ENCODE measurements at places on chromosomes 5 and 9.
A peak's percentile ranks its signal among the peaks of the same experiment; 100 is the strongest.

- no peak for DNase-seq
Measured at GRCh38 chr9:115063058-115063845, 54.7 kb downstream of the TNC start.

- DNase-seq = no peak
Measured at GRCh38 chr5:143302341-143303045, 101.0 kb downstream of the NR3C1 start.

DNA sequence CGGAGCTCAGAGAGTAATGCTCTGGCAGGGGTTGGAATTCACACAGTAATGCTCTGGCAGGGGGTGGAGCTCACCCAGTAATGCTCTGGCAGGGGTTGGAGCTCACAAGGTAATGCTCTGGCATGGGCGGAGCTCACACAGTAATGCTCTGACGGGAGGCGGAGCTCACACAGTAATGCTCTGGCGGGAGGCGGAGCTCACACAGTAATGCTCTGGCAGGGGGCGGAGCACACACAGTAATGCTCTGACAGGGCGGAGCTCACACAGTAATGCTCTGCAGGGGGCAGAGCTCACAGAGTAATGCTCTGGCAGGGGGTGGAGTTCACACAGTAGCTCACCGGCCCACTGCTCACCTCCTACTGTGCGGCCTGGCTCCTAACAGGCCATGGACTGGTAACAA is 47.2 kb upstream of the LPCAT1 start:
- DNase-seq = no peak

DNA sequence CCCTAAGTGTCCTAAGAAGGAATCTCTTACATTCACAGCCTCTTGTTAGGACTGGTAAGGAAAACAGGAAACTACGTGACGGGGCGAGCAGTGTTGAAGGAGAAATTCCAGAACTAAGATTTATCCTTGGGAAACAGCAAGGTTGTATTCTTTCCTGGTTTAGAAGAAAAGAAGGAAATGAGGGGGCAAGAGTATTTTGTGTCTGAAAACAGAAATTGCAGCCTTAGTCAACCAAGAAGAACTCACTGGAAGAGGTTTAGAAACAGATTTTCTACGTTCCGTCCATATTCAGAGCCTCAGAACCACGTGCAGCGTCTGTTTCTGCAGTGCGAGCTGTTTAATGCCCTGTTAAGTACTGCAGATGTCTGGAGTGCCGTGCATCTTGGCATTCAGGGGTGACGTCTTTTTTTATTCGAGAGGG is 75.2 kb downstream of the GOLPH3 start:
- DNase-seq = no peak

DNA sequence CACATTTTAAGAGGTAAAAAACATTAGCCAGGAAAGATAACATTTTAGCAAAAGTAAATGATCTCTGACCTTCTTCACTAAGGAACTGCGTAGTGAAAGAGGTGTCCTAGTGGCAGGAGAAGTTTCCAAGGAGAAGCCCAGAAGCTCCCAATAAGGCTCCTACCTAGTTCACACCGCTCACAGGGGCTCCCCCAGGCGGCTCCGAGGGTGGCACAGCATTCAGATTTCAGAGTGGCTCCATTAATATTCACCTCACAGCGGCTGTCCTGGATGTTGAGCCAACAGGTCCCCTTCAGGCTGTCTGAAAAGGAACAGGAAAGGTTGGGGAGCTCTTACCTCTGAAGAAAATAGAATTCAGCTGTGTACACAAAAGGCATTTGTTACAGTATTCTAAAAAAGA is 187.3 kb downstream of the FBN2 start:
- no peak for DNase-seq

DNA sequence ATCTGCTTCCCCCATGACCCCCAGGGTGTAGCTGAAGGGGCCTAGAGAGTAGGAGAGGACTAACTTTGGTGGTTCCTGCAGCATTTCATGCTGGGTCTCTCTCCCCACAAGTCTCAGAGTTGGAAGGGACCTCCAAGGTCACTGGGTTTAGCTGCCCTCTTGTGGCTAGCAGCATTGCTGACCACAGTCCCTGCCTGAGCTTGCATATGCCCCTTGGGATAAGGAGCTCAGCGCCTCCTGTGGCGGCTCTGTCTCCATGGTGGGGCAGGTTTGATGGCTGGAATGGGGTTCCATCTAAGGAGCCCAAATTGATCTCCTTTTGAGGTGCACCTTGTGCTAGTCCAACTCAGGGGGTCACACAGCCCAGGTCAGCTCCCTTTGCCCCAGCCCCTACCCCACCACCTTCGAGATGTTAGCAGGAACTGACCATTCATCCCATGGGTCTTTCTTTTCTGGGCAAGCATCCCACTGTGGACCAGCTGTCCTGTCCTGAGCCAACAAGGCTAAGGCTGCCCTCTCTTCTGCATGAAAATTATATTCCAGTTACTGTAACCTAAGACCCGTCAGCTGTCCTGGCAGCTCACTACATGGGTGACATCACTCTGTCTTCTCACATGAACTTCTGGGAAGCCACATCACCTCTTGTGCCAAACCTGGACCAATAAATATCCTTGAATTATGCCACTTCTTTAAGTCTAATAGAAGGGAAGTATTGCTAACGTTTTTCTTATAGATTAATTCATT is 196.2 kb downstream of the HSPA4 start:
- DNase-seq = no peak

DNA sequence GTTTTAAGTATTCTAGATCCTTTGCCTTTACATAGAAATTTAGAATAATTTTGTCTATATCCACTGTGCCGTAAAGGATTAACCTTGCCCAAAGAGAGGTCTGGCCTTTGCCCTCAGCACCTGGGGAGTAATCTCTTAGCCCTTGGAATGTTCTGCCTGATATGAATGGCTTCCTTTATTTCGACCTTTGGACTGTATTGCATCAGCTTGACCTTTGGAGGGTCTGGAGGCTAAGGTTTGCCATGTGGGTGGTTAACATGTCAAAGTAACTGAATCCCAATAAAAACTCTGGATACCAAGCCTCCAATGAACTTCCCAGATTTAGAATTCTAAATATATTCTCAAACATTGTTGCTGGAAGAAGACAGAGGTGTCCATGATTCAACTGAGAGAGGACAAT is 54.7 kb downstream of the NR2F1 start:
- DNase-seq = no peak

GRCh38 chr5:170440771-170441392 is 51.7 kb upstream of the KCNMB1 start:
- DNase-seq = no peak

DNA sequence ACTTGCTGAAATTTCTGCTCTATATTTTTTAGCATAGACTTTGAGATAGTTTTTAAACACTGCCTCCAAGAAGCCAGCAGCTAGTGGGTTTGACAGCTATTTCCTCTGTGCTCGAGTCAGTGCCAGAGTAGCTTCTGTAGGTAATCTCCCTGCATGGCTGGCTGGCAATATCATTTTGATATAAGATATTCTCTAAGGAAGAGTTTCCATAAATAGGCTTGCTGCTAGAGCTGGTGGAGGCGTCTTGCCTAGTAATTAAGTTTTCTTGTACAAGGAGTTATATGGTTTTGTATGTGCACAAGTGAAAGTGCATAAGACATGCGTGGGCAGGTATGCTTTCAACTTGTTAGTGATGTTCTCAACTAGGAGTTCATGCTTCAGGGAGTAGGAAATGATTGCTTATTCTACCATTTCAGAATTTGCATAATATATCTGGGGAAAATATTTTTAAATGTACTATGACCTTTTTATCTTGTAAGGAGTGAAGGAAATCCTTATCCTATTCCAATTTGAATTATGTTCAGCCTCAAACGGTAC is 74.1 kb upstream of the CCL21 start:
- no peak for DNase-seq

DNA sequence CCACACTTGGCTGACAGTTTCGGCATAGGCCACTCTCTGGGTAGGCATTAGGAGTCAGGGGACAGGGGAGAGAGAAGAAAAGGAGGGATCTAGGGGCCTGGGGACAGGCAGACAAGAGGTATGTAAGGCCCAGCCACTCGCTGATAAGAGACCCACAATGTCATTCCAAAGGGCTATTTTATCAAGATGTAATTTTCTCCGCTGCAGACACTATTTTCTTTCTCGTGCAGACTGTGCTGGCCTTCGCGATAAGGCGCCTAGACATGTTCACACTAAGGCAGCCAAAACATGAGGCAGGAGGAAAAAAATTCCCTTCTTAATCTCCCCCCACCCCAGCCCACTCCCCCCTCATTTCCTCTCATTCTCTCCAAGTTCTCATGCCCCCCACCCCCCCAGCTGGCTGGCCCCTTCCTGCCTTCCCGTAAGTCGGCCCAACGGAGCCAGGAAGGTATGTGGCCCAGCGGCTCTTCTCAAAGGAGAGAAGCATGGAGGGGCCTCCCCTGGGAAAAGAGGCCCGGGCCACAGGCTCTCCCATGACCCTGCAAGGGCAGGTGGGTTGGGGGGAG is 44.9 kb upstream of the SYNPO start:
- DNase-seq = no peak

DNA sequence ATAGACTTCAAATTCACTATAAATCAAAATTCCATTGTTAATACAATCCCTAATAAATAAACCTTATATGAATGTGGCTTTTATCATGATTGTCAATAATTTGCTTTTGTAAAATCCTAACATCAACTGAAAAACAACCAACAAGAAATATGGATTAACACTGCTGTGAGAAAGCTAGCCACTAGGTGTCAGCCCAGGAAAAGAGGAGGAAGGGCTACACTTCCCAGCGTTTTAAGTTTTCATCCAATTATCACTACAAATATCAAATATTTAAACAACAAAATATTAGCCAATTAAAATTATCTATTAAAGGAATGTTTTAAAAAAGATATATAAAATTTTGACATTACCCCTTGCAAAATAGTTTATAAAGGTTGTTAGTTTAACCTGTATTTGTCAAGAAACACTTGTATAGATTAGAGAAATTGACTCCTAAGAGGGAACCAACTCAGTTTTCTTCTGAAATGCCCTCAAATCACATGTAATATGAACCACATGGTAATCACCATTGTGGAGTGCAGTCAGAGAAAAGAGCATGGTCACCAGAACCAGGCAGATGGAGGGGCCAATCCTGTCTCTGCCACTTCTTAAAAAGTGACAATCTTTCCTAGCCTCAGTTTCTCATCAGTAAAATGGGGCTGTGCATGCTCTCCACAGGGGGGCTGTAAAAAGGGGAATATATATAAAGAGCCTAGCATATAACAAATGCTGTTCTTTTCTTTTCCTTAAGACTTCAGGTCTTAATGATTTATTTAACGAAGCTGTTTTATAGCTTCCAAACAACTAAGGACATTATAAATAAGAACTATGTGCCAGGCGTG is 188.2 kb downstream of the CRB2 start:
- DNase-seq = peak; percentile 8

DNA sequence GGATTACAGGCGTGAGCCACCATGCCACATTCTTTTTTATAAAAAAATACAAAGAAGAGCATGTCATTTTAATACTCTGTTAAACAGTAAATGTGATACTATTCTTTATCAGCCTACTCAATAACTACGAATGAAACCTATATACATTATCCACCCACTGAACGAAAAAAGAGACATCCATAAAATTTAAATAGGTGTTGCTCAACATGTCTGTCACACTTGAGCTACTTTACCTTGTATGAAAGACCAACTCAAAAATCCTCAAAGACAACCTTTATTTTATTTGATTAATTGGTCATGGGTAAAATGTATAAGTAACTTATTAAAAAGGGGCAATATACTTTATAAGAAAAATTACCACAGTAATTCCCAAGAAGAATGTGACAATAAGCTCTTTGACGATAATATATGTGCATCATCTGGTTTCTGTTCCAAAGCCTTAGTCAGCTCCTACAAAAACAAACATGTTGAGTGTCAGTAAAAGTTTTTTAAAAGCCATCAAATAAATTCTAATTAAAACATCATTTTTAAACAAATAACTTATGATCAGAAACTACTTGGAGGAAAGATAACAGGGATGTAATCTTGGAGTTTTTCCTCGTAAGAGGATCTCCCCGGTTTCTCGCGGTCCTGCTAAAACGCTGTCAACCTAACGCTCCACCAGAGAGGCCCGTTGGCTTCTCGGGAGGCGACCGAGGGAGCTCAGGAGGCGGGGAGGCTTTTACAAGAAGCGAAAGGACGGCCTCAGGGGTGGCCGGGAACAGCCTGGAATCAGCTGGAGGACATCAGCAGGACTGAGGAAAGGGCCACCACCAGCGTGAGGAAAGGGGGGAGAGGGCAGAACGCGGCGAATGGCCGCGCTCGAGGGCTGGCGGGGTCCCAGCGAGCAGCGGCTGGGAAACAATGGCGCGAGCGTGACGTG is 13.5 kb upstream of the ANKRD18B start:
- peak; percentile 77 for DNase-seq

GRCh38 chr5:59923465-59923864 is 29.9 kb upstream of the PDE4D start:
- peak; percentile 4 for DNase-seq

- DNase-seq = no peak
Measured at GRCh38 chr9:26329974-26330373, 562.6 kb downstream of the CAAP1 start.

DNA sequence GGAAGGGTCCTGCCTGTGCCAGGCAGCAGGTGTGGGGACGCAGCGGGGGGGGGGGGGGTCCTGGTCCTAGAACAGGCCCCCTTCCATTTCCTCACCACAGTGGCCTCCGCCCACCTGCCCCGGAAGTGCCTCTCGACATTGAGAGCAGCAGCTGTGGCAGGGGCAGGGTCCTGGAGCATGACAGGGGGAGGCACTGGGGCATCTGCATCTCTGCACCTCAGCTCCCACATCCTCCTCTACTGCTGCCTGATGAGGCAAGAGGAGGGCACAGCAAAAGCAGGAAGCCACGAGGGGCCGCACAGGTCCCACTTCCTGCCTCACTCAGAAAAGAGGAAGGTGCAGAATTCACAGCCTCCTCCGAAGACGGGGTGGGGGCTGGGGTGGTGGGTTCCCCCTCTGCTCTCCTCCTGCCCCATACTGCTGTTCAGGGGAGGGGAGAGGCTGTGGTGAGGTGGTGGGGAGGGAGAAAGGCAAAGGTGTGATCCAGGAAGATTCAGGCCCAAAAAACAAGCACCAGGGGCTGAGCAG is 14.8 kb downstream of the AKNA start:
- no peak for DNase-seq

Measured in NCI-H1417 (cell line).